SJSA1 (cell line): ENCODE measurements at places on chromosomes 11 and 22. TPM values are rescaled to one million over a fixed set of nuclear protein-coding genes. Genes with fewer than 3 reads are reported as not detected.

- peak overlapping the region; percentile 10 for H3K4me3 ChIP-seq
- no peak overlapping the region for H3K27ac ChIP-seq
- peaks cover 13% of the 10 kb centered on the region for H3K27me3 ChIP-seq
- H3K36me3 ChIP-seq = no peaks in the 10 kb centered on the region
Observed at GRCh38 chr22:28442711-28443525, 236.7 kb downstream of the TTC28 start.

Gene GUCY1A2
- total RNA-seq = 0.11 and 0.13 TPM in 2 replicates

- no peaks in the 10 kb centered on the region for H3K27me3 ChIP-seq
- no peak for DNase-seq
- peaks cover 12% of the 10 kb centered on the region for H3K4me1 ChIP-seq
- no peak overlapping the region for H3K27ac ChIP-seq
- no peak overlapping the region for H3K4me3 ChIP-seq
Observed at GRCh38 chr11:73980001-73980961, 2.4 kb downstream of the UCP2 start.

GRCh38 chr11:75022759-75023396 is 34.1 kb downstream of the NEU3 start:
- H3K36me3 ChIP-seq = no peaks in the 10 kb centered on the region
- H3K27ac ChIP-seq = no peak overlapping the region
- no peaks in the 10 kb centered on the region for H3K27me3 ChIP-seq
- DNase-seq = peak; percentile 66
- H3K4me1 ChIP-seq = no peaks in the 10 kb centered on the region
- no peak overlapping the region for H3K4me3 ChIP-seq

GRCh38 chr11:46675288-46675851 is 25.0 kb downstream of the ARHGAP1 start:
- no peaks in the 10 kb centered on the region for H3K4me1 ChIP-seq
- H3K36me3 ChIP-seq = peaks cover 57% of the 10 kb centered on the region
- no peak for DNase-seq
- H3K27ac ChIP-seq = no peak overlapping the region
- H3K27me3 ChIP-seq = no peaks in the 10 kb centered on the region
- H3K4me3 ChIP-seq = no peak overlapping the region

GRCh38 chr11:78514922-78515502 is 59.7 kb downstream of the NARS2 start:
- no peak overlapping the region for H3K4me3 ChIP-seq
- no peak for DNase-seq
- H3K4me1 ChIP-seq = no peaks in the 10 kb centered on the region

Gene MMP12
- 0.05 TPM in 1 of 2 replicates, not detected in the other for total RNA-seq
